ENCODE measurements at places on chromosomes 2 and 18. TPM values are rescaled to one million over a fixed set of nuclear protein-coding genes. Genes with fewer than 3 reads are reported as not detected.

The SLC4A3 gene
- 5.8 TPM for total RNA-seq

The RIT2 gene
- not detected for total RNA-seq

The CCDC85A gene
- total RNA-seq: 0.19 TPM

The REG1B gene
- not detected for total RNA-seq

The NCK2 gene
- 51.3 TPM for total RNA-seq

The INO80C gene
- total RNA-seq: 15.7 TPM

The CROCC2 gene
- not detected for total RNA-seq

The SERPINB4 gene
- total RNA-seq: not detected

The OST4 gene
- total RNA-seq: 249 TPM

The CHRNA1 gene
- 0.10 TPM for total RNA-seq

The EML6 gene
- 1.8 TPM for total RNA-seq

The MPP4 gene
- total RNA-seq: 26.4 TPM

The CPLX4 gene
- not detected for total RNA-seq

The C2orf78 gene
- not detected for total RNA-seq

The SYT4 gene
- total RNA-seq: not detected

The SFT2D3 gene
- 3.6 TPM for total RNA-seq

The ANKRD62 gene
- 0.10 TPM for total RNA-seq

The TMEM247 gene
- total RNA-seq: not detected

The FKBP1B gene
- total RNA-seq: 0.56 TPM

The SERPINB13 gene
- not detected for total RNA-seq

The DES gene
- total RNA-seq: not detected

The CDH7 gene
- total RNA-seq: 1.5 TPM

The RGPD4 gene
- total RNA-seq: not detected

The OTOS gene
- total RNA-seq: not detected

The CDCA7 gene
- total RNA-seq: 24.6 TPM

The DPYSL5 gene
- total RNA-seq: 0.23 TPM

The ALPI gene
- total RNA-seq: not detected

The ANKRD30BL gene
- total RNA-seq: not detected

The DSC2 gene
- 1.2 TPM for total RNA-seq

The PPP1R1C gene
- total RNA-seq: not detected

The DTNA gene
- total RNA-seq: 15.8 TPM

The RBM45 gene
- 25.0 TPM for total RNA-seq

The PLEKHH2 gene
- 0.29 TPM for total RNA-seq

The FN1 gene
- 228 TPM for total RNA-seq

The REEP1 gene
- not detected for total RNA-seq

The DAPL1 gene
- not detected for total RNA-seq
